ENCODE measurements at places on chromosomes 3 and 15.
A peak's percentile ranks its signal among the peaks of the same experiment; 100 is the strongest.

- DNase-seq, result no peak
Observed at GRCh38 chr15:92273286-92273685, 120.4 kb upstream of the ST8SIA2 start.

DNA sequence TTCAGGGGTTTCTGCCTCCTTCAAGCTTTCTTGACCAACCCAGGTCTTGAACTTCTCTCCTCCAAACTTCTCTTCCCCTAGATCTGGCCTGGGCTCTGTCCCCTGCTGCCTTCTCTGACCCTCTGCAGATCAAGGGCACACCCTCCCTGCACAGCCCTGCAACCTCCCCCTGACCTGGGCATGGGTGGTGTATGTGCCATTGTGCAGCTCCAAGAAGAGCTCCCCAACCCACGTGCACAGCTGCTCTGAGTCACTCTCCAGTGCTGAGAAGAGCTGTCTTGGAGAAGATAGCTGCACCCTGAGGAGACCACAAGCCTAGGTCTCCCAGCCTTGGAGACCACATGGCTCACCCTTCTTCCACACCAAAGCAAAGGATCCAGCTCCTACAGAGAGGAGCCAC lies 8.0 kb downstream of the MAN2C1 start:
- DNase-seq, result no peak

- no peak for DNase-seq
Observed at GRCh38 chr3:69700949-69701348, 38.3 kb upstream of the MITF start.

DNA sequence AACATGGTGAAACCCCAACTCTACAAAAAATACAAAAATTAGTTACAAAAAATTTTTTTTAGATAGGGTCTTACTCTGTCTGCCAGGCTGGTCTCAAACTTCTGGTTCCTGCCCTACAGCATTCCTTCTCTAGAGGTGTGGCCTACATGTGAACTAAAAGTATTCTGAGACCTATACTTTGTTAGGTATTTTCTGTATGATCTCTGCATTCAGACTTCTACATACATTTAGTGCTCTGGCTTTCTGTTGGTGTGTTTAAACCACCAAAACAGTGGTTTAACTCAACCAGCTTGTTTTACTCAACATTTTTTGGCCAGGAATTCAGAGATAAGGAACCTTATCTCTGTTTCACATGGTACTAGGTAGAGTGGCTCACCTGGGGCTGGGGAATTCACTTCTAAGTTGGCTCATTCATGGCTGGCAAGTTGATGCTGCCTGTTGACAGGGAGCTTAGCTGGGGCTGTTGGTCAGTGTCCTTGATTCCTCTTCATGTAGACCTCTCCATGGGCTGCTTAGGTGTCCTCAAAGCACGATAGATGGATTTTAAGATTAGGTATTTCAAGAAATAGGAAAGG lies 41.4 kb upstream of the BSN start:
- no peak for DNase-seq

DNA sequence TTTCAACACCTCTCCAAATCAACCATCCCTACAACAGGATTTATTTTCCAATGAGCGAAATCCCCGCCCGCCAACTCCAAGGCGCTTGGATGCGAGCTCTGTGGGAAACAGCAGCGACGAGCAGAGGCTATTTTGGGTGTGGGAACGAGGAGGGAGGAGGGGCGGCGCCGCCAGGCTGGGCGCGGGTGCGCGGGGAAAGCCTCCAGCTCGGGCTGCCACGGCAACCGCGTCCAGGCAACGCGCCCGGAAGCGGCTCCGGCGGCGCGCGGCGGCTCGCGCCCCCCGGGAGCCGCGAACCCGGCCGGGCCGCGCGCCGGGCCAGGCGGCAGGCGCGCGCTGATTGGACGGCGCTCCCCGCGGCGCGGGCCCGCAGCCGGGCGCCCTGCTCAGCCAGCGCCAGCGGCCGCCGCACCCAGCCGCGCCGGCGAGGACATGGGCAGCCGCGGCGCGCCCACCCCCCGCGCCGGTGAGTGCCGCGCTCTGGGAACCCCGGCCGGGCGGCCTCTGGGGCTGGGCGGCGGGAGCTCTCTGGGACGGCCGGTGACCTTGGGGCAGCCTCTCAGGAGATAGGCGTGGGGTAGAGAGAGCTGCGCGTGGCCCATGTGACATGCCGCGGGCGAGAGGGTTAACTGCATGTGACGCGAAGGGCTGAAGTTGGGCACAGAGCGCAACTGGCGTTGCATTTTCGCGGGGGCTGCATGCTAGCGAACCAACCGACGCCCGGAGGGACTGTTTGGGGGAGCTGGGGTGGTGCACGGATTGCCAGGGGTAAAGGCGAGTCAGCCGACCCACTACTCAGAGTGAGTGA lies at the start of gene FAM81A:
Gene FAM81A, plus strand, starts transcription at position 370 of the 808 bp plus-strand sequence. CDS start 20,441 bp downstream, outside the sequence.
- peak; percentile 13 for DNase-seq

- no peak for DNase-seq
Observed at GRCh38 chr3:114600571-114600970, 306.7 kb downstream of the TIGIT start.

GRCh38 chr3:157578181-157578580 lies 75.0 kb upstream of the VEPH1 start:
- DNase-seq, result no peak

DNA sequence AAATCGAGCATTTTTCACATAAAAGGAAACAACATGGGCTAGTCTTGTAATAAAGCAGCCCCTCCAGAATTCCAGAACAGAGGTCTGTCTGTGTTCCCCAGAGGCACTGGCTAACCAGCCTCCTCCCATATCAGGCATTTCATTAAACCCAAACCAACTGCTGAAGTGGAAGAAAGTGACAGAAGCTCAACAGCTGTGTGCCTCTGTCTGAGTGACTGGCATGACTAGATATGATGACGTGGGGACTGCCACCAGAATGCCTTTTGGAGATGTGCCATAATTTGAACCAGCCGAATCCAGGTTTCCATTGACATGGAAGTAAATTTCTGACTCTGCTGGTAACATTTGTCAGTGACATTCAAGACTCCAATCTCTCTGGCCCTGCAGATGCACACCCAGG lies 8.7 kb downstream of the LIMD1 start:
- no peak for DNase-seq

DNA sequence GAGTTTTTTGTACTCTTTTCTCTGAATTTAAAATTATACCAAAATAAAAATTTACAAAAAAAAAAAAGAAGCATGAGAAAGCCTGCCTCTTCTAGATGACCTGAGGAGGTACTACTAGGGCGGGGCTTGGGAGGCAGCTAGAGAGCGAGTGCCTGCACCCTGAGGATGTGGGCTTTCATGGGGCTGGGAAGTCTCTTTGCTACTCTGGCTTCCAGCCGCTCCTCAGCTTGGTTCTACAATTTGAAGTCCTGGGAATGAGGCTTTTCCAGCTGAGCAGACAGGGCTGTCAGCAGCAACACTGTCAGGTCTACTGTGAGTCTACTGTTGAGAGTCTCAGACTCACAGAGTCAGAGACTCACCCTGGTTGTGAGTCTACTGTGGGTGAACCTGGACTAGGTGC lies 8.2 kb upstream of the PSTPIP1 start:
- DNase-seq, result no peak

DNA sequence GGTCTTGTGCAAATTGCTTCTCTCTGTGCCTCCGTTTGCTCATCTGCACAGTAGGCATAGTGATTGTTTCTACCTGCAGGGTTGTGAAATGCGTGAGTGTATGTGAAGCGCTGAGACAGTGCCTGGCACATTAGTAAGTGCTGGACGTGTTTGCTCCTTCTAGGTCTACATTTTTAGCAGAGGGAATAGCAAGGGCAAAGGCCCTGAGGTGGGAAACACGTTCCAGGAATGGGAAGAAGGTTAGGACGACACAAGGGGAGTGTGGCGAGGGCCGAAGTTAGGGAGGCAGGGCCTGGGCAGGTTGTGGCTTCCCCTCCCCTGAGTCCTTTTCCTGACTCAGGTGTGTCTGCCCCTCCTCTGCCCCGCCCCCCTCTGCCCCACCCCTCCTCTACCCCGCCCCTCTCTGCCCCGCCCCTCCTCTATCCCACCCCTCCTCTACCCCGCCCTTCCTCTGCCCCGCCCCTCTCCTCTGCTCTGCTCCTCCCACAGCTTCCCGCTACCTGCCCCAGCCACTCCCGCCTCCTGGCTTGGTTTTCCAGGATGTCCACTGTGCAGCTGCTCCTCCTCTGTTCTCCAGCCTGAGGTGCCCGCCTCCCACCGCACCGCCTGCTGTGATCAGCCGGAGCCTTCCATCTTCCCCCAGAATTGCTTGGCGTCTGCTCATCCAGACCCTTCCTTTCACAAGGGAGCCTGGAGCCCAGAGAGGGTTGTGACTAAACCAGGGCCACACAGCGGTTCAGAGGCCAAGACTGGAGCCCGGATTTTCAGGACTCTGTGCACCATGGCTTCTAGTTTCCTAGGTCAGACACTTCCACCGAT lies 31.1 kb upstream of the SMAD6 start:
- DNase-seq, result no peak

DNA sequence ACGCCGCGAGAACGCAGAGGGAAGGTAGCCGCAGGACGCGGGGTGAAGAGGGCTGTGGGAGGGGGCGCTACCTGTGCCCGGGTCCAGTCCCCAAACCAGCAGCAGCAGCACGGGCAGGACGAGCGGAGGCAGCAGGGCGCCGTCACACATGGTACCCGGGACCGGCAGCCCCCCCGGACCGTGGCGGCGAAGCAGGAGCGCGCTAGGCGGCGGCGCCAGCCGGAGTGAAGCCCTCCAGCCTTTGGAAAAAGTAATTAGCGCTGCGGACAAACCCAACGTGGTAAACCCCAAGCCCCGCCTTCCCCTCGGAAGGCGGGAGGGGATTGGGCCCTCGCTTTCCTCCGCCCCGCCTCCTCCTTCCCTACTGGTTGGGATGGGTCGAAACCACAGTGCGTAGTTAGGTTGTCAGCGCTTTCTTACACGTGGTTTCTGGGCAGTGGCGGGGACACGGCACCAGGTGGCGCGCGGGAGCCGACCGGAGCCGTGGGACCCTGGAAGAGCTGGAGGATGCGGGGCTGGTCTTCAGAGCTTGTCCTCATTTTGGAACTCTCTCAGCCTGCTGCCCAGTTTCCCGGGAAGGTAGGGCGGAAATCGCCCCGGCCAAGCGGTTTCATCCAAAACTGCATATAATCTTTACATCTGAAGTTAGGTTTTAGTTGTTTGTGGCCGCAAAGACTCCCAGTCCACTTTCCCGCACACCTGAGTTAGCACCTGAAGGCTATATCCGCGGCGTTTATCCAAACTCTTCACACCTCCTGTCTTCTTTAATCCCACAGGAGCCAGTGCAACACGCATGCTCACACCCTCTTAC lies at the start of gene ADAMTS17:
Gene ADAMTS17, minus strand, starts transcription at position 226 of the 811 bp plus-strand sequence. Its CDS starts 76 bp downstream, at position 150.
- peak; percentile 86 for DNase-seq

- DNase-seq, result no peak
Observed at GRCh38 chr3:177201700-177202397, 4.6 kb upstream of the TBL1XR1 start.

DNA sequence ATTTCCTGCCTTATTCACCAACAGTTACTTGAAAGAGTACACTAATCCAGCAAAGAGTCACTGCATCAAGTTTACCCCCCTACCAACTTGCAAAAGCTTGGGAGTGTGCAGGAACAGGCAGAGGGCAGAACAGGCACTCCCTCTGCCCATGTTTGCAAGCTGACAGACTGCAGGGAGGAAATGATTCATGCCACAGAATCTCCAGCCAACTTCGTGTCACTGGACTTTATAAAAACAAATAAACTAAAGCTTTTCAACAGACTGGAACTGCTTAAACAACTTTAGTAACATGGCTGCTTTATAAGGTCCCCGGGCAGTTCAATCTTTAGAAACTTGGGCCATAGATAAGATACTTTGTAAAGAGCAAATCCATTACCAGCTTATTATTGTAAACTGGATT lies 129.5 kb downstream of the THRB start:
- DNase-seq, result peak; percentile 86

- no peak for DNase-seq
Observed at GRCh38 chr15:48360841-48361240, 29.6 kb downstream of the DUT start.

DNA sequence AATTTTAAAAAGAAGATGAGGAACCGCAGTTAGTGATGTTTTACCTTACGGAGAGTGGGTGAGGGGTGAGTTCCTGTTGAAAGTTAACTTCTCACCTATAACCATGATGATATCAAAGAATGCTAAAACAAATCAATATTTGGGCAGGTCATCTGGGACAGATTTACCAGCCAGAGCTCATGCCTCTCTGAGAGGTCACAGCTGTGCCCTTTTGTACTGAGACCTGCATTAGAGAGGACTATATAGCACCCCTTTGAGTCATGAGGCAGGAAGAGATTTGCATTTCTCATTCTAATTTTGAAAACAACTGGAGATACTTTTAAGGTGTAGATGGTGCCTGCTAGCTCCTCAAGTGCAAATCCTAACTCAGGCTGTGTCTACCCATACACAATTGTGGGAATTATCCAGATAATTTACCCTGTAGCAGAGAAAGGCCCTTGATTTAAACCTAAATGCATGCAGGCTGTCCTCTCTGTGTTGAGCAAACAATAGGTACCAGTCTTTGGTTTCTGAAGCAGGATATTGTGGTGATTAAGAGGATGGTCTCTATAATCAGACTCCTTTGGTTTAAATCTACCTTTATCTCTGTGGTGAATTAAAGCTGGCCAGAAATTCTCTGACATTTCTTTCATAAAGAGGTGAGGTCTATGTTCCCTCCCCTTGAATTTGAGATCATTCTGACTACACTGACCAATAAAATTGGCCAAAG lies 5.8 kb upstream of the TM4SF4 start:
- no peak for DNase-seq
